NCI-H510A treated with DMSO at 0.1 percent for 48 hours (cell line): ENCODE measurements at places on chromosomes 13 and 19.

DNA sequence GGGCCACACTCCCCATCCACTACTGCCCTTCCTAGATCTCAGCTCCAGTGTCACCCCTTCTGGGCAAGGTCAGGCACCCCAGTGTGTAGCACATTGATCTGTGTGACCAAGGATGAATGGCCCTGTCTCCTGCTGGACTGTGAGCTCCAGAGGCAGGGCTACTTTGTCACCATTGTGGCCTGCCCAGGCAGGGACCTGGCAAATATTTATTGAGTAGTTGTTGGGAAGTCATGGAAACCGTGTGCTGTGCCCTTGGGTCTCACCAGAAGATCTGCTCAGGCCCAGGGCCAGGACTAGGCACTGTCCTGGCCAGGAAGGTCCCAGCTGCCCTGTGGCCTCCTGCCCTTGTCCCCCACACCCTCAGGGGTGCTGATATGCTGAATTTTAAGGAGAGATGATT, 10.5 kb downstream of the NACC1 start:
- no peak for DNase-seq

GRCh38 chr13:113955691-113956090, 18.2 kb downstream of the C13orf46 start:
- no peak for DNase-seq

- no peak for DNase-seq
These were observed 495.7 kb downstream of the SLITRK1 start for GRCh38 chr13:83386609-83387008.

DNA sequence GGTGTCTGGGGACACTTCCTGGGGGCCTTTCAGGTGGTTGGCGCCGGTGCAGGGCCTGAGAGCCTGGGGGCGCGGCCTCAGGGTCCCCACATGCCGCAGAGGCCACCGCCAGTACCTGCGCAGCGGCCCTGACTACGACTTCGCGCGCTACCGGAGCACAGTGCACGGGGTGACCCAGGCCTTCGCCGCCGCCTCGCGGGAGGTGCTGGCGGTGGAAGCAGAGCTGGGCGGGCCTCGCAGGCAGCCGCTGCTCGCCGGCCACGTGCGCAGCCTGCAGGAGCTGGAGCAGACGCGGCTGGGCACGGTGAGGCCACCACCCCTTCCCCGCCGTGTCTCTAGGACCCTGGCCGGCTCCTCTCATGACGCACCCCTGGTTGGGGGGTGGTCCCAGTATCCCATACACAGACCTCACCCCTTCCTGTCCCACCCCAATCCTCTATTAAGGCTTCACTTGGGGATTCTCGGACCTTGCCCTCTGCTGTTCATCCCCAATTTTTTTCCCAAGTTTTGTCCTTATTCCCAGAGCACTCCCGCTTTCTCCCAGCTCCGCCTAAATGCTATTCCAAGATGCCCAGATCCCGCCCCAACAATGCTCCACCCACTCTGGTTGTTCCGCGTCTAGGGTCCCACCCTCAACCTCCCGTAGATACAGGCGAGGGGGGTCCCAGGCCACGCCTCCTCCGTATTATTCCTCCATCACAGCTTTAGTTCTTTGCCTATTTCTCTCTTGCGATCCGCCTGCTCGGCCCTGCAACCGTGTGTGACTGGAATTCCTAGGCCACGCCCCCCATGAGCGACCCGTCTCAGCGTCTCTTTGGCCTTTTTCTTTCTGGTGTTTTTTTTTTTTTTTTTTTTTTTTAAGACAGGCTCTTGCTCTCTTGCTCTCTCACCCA, 1.0 kb downstream of the REX1BD start:
- peak; percentile 75 for DNase-seq
